Fibroblast of skin of back (primary cell): ENCODE measurements at places on chromosomes 11 and 22.

- no peak for DNase-seq
These were observed 920 bp downstream of the TMEM132A start for GRCh38 chr11:60924906-60925853.

- DNase-seq: no peak
These were observed 36.4 kb downstream of the DEPDC5 start for GRCh38 chr22:31790240-31790639.

DNA sequence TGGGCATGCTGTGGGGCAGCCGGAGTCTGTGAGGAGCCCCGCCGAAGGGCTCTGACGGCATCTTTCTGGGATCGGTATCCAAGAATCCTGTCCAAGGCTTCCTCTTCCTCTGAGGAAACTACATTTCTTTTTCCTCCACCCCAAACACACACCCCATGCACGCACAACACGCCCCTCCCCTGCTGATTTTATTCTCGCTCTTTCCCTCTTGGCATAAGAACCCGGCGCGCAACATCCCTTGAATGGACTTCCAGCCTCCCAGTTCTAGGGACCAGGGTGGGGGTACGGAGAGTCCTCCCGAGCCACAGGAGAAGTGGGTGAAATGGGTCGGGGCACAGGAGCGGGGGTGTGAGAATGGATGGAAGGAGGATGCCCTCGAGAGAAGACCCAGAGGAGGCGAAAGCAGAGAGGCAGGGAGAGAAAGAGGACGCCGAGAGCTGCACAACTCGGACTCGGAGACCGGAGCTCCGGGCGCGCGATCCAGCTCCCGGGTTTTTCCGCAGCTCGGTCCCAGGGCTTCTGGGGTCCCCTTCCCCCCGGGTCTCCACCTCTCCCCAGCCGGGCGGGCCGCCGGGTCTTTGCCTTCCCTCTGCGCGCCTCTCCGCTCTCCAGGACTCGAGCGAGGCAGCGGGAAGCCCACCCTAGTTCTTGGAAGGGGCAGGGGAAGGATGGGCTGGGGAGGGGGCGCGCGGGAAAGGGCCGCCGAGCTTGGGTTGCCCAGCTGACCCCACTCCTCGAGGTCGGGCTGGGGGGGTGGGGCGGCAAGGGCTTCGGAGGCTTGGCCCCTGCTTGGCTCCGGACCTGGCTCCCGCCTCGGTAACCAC is 1.5 kb upstream of the LARGE1 start:
- DNase-seq: peak; percentile 72

DNA sequence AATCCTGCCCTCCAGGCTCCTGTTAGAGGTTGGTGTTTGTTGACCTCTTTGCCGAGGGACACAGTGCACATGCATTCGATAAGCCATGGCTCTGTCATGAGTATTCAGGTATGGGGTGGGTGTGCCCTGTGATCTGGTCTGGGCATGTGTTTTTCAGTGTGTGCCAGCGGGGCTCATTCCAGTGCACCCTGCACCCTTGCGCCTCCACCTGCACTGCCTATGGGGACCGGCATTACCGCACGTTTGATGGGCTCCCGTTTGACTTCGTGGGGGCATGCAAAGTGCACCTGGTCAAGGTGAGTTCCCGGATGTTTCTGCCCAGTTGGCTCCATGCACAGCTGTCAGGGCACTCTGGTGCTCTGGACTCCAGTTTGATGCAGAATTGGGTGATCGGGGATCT is 44.2 kb downstream of the OTOG start:
- DNase-seq: no peak

- no peak for DNase-seq
These were observed 78.5 kb downstream of the RDX start for GRCh38 chr11:110217936-110218335.

DNA sequence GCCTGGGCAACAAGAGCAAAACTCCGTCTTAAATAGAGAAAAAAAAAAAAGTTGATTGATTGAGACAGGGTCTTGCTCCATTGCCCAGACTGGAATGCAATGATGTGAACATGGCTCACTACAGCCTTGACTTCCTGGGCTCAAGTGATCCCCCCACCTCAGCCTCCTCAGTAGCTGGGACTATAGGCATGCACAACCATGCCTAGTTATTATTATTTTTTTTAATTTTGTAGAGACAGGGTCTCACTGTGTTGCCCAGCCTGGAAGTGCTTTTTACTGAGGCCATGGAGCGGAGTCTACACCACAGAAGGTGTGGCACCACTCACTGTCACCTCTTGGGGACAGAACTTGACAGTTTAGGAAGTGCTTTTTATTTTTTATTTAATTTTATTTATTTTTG is 17.8 kb downstream of the TRIOBP start:
- DNase-seq: no peak

DNA sequence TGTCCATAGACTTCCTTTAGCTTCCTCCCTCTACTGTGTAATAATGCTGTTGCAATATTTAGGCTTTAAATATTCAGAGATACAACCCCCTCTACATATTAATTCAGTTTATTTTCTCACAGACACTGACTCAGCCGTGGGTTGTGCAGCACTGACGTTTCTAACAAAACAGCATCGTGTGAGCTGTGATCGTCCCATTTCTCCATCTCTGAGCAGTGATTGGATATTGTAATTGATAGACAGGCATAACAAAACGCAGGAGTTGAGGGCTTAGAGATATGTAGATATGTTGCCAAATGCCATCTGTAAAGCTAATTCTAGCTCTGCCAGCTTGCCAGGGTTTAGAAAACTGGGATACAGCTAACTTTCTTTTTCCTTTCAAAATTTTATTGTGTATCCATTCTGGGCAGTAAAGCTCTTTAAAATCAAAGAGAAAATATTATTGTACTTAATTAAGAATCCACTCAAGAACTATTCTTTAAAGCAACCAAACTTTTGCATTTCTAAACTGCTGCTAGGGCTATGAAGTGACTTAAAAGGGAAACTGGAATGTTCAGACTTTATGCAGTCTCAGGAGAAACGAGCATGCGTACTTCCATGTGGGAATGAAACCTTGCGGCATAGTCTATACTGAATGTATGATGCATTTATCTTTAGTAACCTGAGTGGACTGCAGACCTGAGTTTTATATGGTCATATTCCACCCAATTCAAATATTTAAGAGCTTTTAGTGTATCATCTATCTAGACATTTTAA is 22.7 kb downstream of the BTBD10 start:
- DNase-seq: peak; percentile 90

DNA sequence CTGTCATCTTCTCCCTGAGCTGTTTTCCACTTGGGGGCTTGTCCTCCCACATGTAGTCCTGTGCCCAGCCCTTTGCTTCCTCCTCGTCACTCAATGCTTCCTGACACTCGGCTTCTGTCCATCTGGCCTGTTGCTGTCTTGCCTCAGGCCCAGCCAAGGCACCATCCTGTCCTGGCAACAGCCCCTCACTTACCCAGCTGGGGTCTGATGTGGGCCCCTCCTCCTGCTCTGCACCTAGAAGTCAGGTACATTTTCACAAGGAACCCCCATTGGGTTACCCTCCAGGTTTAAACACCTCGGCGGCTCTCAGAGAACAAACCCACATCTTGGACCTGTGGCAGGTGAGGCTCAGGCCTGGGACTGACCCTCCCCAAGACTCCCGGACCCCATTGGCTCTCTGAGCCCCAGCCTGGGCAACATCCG is 784.8 kb downstream of the TBC1D22A start:
- DNase-seq: no peak

- peak; percentile 85 for DNase-seq
These were observed 4.7 kb upstream of the ASCC2 start for GRCh38 chr22:29842740-29843139.

DNA sequence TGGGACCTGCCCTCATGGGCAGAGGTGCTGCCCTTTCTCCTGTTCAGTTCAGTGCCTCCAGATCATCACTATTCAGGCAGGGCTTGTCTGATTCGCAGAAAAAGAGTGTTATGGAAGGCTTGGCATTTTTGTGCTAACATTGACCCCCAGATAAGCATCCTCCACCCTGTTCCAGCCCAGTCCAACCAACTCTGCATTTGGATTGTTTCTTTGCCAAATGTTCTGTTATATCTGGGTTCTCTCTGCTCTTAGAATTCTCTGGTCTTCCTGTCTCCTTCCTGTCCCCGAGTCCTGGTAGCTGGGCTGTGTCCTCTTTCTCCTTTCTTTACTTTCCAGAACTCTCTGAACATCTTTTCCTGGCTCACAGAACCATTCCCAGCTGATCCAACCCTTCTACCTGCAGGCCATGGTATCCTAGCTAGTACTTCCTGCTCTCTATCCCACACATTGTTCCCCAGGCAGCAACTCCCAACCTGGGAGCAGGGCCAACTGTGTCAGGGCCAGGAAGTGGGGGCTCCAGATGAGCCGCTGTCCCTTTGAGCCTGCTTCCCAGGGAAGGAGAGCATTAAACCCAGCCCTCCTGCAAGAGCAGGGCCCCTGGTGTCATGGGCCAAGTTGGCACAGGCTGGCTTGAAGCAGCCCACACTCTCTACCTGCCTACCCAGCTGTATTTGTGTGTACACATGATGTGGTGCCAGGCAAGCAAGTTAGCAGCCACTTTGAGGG is 280.7 kb upstream of the CADM1 start:
- peak; percentile 4 for DNase-seq

DNA sequence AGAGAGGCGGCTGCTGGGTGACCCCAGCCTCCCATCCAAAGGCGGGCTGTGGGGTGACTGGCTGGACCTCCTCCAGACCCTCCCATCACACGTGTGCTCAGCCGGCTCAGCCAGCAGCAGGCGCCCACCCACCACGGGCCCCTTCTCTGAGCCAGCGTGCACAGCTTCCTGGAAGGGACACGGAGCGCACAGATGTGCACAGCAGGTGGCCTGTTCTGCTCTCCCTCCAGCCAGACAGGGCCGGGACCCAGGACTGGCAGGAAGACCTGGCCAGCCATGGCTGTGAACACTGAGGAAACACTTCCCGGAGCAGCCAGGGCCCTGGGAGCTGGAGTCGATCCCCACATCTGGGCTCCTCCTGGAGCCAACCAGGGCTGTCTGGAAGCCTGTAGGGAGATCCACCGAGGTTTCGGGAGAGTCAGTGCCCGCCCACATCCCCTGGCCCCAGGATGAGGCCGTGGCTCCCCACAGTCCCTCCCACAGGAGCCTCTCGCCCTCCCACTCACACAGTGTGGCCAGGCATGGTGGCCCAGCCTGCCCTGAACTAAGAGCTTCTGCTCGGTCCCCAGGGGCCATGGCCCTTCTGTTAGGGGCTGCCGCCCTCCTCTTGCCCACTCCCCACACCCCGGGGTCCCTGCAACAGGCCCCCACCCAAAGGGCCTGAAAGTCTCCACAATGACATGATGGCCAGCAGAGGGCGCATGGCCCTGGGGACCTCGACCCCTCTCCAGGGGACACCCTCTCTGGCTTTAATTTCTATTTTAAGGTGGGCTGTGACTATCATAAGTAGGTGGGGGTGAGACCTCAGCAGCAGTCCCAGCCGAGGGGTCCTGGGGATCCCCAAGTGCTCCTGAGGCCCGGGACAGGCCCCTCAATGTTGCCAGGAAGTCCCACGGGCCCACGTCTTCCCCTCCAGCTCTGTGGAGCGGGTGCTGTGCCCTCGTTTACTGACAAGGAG is 90.6 kb upstream of the FGF3 start:
- DNase-seq: peak; percentile 17

GRCh38 chr22:36243986-36244385 is 4.7 kb upstream of the APOL2 start:
- no peak for DNase-seq

DNA sequence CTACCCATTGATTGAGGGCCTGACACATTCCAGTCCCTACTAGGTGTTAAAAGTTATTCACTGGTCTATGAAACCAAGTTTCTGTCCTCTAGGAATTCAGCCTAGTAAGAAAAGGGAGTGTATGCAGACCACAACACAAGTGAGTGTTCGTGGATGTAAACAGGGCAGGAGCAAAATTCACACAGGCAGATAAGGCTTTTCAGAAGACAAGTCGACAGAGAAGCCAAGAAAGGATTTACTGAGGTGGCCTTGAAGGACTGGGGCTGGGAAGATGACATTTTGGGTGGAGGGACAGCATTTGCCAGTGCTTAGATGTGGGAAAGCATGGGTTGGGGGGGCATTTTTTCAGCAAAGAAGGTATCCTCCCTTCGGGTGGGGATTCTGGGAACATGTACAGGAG is 76.2 kb downstream of the TSPAN18 start:
- DNase-seq: no peak

- DNase-seq: no peak
These were observed 1.2 kb upstream of the TIMP3 start for GRCh38 chr22:32800158-32800882.

DNA sequence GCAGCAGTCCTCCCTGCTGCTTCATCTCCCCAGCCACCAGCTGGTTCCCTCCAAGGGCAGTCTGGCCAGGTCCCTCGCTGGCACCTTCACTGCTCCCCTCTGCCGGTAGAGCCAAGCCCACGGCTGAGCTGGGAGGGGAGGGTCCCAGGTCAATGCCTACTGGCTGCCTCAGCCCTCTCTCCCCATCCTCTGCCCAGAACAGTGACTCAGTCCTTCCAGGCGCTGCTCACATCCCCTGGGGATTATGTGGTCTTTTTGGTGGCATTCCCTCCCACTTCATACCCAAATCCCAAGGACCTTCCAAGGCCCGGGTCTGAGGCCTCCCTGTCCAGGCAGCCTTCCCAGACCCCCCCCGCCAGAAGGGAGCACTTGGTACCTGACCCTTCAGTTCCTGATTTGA is 44.9 kb downstream of the WNT7B start:
- DNase-seq: peak; percentile 74

DNA sequence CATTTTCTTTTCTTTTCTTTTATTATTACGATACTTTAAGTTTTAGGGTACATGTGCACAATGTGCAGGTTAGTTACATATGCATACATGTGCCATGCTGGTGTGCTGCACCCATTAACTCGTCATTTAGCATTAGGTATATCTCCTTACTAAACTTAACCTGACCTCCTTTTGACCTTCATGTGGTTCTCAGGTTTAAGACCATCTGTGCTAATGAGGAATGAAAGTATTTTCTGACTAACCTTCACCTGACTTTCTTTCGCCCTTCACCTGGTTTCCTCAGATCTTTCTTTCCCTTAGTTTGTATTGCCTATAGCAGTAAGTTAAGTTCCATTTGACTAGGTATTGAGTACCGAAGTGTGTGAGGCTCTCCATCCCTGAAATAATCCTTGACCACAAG is 6.5 kb downstream of the EXPH5 start:
- DNase-seq: no peak

GRCh38 chr11:67120881-67121710 is 2.0 kb downstream of the KDM2A start:
- peak; percentile 17 for DNase-seq

- no peak for DNase-seq
These were observed 57.2 kb downstream of the SBF2 start for GRCh38 chr11:10236840-10237239.

GRCh38 chr11:79514695-79515094 is 73.9 kb upstream of the TENM4 start:
- DNase-seq: no peak

DNA sequence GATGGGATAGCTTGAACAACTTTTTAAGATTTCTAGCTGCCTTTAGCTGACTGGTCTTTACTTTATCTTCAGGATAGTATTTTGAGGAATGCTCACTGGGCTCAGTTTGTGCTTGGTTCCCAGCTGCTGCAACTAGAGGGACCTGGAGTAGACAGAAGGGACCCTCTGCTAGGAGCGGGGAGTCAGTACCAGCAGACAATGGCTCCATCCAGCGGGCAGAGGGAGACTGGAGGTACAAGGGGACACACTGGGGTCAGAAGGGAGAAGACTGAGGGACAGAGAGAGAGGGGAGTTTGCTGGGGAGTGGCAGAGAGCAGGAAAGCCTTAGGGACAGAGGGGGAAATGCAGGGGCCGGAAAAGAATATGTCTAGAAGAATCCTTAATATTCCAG is 22.0 kb upstream of the ACER3 start:
- peak; percentile 36 for DNase-seq

- DNase-seq: no peak
These were observed 341.6 kb upstream of the PITPNB start for GRCh38 chr22:28260619-28261018.
